ENCODE measurements at places on chromosomes 2 and 18.
A peak's percentile ranks its signal among the peaks of the same experiment; 100 is the strongest.

GRCh38 chr18:50973367-50974126 is 5.7 kb downstream of the ELAC1 start:
- peak; percentile 24 for DNase-seq

DNA sequence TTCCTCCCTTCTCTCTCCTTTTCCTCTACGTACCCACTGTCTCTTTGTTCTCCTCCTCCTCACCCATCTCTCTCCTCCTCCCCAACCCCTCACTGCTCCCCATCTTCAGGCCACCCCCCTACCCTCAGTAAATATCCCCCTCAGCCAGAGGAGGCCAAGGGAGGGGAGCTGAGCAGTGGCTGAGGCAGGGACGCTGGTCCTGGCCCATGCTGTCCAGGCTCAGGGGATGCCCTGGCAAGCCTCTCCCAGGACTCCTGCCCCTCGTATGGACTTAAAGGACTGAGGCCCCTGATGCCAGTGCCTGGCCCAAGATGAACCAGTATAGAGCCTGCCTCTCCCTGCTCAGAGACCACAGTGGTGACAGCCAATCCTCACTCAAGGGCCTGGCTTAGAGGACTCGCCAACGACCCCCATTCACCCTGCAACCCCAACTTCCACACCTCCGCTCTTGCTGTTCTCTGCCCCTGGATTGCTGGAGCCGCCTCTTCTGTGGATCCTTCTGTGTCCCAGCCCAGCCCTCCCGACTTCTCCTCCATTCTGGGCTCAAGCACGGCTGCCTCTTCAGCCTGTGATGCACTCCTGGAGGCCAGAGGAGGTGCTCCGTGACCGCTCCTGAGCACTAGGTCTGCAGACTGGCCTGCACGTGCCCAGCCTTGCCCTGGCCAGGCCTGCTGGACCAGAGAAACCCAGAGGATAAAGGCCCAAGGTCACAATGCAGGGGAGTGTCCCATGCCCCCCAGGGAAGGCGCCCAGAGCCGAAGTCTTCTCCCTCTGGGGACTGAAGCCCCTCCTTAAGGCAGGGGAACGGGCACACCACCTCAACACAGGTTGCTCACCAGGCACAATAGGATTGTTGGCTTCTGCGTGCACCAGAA is 9.5 kb upstream of the DUSP2 start:
- DNase-seq: no peak

DNA sequence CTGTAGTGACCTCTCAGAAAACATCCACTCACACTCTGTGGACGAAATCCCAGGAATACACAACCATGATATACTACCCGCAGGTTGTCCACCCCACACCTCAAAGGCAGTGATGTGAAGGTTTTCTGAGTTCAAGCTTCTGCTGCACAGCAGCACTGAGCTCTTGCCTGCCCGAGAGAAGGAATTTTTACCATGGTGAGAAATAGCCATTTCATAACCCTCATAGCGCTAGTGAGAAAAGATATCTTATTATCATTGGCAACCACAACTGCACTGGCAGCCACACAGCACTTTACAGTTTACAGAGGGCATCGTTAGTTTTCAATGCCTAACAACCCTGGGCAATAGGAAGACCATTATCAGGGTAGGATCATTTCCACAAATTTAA is 36.9 kb downstream of the NAPG start:
- DNase-seq: peak; percentile 52

- peak; percentile 13 for DNase-seq
Observed at GRCh38 chr18:42296723-42297122, 341.7 kb downstream of the PIK3C3 start.

GRCh38 chr18:33851546-33852078 is 273.6 kb downstream of the ASXL3 start:
- no peak for DNase-seq

DNA sequence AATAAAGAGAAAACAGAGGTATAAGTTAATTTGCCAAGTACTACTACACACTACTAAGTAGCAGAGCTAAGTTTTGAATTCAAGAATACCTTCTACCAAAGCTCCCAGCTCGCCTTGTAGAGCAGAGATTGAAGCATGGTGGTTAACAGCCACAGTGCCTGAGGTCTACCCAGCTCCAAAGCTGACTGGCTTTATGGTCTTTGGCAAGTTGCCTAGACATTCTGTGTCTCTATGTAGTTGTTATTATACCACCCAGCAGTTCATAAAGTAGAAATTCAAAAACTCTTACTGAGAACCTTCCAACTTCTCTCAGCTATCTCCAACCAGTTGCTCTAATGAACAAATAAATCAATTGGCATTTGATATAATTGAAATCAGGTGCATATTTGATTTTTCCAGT is 87.8 kb downstream of the PDE11A start:
- peak; percentile 64 for DNase-seq

GRCh38 chr2:5740053-5740452 is 47.9 kb downstream of the SOX11 start:
- no peak for DNase-seq

DNA sequence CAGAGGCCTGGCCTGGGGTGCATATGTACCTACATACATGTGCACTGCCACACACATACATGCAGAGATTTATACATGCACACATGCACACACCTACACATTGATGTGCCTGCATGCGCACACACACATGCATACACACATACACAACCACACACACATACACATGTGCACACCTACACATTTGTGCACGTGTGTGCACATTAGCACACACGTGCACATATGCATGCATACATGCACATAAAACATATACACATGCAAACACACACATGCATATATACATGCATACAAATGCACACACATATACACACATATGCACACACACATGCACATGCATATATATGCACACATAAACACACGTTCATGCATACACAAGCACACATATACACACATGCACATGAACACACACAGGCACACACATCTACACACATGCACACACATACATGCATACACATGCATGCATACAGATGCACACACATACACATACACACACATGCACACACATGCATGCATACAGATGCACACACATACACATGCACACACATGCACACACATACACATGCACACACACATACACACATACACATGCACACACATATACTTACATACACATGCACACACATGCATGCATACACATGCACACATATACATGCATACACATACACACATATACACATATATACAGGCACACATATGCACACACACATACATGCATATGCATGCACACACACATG is 23.6 kb upstream of the OTOS start:
- no peak for DNase-seq

DNA sequence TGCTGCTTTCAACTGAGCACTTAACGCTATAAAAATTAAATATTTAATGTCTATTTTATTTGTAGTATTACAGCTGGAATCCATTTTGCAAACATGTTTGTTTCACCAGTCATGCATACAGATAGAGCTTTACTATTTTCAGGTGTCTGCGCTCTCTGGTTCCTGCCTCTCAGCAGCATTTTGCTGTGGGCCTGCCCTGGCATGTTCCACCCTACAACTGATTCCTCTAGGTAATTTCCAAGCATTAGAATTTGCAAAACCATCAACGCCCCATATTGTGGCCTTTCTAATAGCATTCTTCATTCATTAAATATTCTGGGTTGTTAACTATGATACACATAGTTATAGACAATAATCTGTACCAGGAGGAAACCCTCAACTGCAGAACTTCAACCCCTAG is 266.4 kb upstream of the DLGAP1 start:
- DNase-seq: no peak

DNA sequence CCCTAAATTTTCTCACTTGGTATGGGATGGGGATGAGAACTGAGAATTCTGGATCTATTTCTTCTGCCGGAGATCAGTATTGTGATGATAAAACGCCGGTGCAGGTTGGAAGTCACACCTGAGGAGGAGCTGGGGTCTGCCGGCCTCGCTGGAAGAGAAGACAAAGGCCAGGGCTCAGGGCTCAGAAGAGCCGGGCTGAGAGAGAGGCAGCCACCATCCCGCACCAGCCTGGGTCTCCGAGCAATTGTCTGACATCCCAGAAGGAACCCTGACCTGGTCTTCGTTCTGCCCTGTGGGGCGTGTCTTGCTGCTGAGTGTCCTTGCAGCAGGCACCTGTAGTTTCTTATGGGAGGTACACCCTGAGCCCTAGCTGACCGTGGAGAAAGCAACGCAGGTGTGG is 31.4 kb upstream of the SALL3 start:
- no peak for DNase-seq

GRCh38 chr2:194567661-194568017 is 1089.4 kb upstream of the SLC39A10 start:
- no peak for DNase-seq

- no peak for DNase-seq
Observed at GRCh38 chr18:36649205-36649604, 179.6 kb downstream of the TPGS2 start.

- peak; percentile 66 for DNase-seq
Observed at GRCh38 chr2:146388757-146389156, 1456.1 kb upstream of the ACVR2A start.

- DNase-seq: peak; percentile 87
Observed at GRCh38 chr18:11115276-11115675, 34.1 kb downstream of the PIEZO2 start.

DNA sequence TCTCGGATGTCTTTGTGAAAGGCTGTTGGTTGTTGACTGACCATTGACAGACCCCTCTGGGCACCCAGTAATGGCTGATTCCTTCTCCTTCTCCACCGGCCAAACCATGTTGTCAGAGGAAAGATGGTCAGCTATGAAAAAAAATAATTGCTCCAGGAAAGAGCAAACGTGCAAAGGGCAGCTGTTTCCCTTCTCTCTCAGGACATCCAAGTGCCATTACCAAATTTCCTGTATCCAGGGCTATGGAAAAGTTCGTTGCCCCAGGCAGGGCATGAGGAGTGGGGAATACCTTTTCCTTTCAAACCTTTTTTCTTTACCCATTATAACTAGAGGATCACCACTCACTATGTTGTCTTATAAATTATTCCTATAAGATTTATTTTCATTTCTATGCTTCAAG is 321.5 kb upstream of the HNRNPA3 start:
- DNase-seq: no peak

- DNase-seq: no peak
Observed at GRCh38 chr2:28101892-28102291, 211.4 kb downstream of the BABAM2 start.

- DNase-seq: no peak
Observed at GRCh38 chr2:16103614-16104314, 163.4 kb downstream of the MYCN start.

DNA sequence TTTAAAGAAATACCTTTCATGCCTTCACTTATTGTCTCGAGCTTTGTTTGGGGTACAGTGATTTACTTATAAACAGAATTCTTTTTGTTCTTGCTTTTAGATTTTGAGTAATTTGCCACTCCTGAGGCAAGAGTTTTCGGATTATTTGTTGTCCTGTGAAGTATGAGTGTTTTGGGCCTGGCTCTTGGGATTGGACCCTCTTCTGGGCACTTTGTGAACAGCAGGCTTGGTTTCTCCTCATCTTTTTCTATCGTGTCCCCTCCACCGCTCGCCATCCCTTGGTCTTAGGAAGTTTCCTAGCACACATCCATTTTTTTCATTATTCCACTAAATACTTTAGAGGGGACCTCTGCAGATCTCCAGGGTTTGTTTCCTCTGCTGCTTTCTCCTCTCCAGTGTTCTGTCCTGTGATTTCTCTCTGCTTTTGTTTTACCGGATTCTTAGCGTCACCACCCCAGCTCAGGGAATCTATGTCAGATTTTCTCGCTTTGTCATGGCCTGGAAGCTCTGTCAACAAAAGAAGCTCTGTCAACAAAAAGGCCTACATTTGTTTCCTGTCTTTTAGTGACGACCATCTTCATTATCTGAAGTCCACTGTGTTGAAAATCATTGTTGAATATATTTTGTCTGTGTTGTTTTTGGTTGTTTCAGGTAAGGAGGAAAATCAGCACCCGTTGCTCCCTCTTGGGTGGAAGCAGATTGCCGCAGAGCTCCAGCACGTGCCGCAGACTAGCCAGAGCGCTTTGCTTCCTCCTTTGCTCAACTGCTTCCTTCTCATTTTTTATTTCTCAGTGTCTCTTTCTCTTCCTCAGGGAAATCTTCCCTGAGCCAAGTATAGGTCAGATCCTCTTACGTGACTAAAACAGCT is 27.8 kb downstream of the ANKRD62 start:
- DNase-seq: peak; percentile 7

GRCh38 chr2:104702031-104702850 is 151.7 kb upstream of the POU3F3 start:
- no peak for DNase-seq

GRCh38 chr2:216991563-216991962 is 131.7 kb upstream of the TNP1 start:
- DNase-seq: peak; percentile 50

- no peak for DNase-seq
Observed at GRCh38 chr2:109422758-109423500, 190.8 kb downstream of the SEPTIN10 start.

DNA sequence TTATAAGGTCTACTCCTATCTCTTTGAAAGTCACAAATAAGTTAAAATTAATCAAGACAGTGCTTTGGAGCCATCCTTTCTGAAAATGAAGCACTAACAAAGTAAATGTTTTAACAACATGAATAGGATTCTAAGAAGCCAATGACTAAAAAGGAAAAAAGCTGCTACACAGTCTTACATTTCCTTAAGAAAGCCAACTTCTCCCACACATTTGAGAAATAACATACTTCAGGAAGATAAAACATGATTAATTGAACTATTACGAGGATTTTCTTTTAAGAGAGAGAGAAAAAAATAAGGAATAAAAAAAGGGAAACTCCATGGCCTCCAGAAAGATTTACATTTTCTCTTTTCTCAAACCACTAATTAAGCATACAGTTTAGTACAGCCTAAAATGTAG is 113.1 kb downstream of the GCA start:
- DNase-seq: no peak

- no peak for DNase-seq
Observed at GRCh38 chr2:199756211-199756610, 94.8 kb downstream of the FTCDNL1 start.

DNA sequence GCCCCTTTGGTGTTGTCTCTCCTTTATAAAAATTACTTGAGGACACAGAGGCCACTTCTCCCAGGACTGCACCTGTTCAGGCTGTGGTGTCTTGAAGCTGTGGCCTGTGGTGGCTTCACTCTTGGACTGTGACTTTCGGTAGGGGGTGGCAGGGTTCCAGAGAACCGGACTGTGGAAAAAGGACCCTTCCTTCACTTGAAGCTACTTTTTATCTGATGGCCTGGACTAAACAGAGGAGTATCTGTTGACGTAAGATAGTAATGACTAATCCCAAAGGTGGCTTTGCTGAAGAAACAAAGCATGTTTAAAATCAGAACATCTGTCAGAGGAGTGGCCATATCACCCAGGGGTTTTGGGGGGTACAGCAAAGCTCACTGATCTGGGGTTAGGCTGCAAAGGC is 60.8 kb downstream of the CENPO start:
- DNase-seq: no peak

GRCh38 chr2:210955591-210955990 is 399.2 kb downstream of the CPS1 start:
- DNase-seq: peak; percentile 9

- DNase-seq: peak; percentile 37
Observed at GRCh38 chr2:85506768-85507181, 32.2 kb upstream of the MAT2A start.

DNA sequence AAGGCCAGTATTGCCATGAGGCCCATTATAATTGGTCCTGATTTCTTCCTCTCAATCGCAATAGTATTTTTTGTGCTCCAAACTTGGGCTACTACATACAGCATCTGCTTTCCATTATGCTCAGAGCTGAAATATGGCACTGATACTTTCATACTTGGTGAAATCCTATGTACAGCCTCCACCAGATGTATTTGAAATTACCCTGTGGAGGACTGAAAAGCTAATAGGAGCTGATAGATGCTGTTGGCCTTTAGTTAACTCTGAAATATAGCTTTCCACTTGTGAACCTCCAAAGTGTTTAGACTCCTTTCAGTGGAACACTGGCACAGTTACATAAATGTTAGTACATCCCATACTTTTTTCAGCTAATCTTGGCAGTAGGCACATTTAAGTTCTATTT is 205.7 kb downstream of the NEDD4L start:
- DNase-seq: peak; percentile 47
